ENCODE measurements at places on chromosomes 5 and 9. TPM values are rescaled to one million over a fixed set of nuclear protein-coding genes. Genes with fewer than 3 reads are reported as not detected.
A peak's percentile ranks its signal among the peaks of the same experiment; 100 is the strongest.

DNA sequence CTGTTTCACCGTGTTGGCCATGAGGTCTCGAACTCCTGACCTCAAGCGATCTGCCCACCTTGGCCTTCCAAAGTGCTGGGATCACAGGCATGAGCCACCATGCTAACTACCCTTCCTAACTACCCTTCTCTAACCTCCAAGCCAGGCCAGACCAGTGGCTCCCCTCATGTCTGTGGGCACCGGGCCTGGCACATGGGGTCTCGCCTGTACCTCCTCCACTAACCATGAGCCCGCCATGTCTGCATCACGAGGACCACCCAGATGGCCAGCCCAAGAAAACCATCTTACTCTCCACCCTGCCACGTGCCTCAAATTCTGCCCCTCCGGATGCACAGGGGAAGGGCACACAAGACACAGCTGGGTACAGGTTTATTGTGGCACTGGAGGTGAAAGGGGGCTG lies 9.6 kb upstream of the DBN1 start:
- DNase-seq: no peak

Gene BTNL8
- 0.85 TPM for total RNA-seq

DNA sequence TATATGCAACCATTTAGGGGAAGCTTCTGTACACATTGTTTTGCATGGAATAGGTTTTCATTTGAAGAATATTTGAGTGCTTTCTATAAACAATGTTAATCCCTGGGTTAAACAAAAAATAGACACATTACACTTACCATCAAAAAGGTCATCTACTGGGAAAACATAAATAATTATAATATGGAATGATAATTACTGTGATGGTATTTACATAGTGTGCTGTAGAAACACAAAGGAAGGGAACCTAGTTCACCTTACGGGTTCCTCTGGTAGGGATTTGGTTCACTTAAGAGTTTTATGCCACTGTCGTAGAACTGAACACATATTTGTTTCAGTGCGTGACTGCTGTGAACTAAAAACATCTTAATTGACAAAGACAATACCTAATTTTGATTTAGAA lies 44.9 kb downstream of the SLC44A1 start:
- DNase-seq: no peak

Gene LCN10
- total RNA-seq: 9.8 TPM

- DNase-seq: no peak
Measured at GRCh38 chr9:89427621-89428221, 70.2 kb downstream of the SEMA4D start.

DNA sequence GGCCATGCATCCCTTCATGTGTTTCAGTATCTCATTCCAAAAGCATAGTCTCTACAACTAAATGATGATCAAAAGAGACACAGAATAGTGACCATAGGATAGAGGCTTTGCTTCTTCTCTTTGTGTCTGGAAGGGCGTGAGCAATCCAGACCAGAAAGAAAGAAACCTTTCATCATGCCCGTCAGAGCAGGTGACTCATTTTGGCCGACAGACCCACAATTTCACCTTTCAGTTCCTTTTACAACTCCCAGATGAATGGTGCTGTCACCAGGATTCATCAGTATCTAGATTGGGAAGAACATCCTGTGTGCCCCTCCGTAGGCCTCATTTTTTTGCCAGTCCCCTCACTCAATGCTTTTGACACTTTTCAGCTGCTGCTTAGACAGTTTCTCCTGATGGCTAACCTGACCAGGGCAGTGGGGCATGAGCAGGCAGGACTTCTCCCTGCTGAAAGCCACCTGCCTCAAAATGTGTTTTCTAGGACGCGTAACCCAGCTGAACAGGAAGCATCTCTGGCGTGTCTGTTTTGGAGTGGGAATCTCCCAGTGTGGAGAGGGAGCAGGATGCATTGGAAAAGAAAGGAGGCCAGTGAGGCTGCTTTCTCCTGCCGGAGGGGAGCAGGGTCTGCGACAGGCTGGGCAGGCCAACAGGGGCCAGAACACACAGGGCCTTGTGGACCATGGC lies 21.2 kb downstream of the ABLIM3 start:
- no peak for DNase-seq

GRCh38 chr9:81649475-81650240 lies 39.7 kb downstream of the TLE1 start:
- peak; percentile 40 for DNase-seq

- DNase-seq: no peak
Measured at GRCh38 chr5:68226546-68227073, 11.1 kb downstream of the PIK3R1 start.
